ENCODE measurements at places on chromosomes 1 and 21. TPM values are rescaled to one million over a fixed set of nuclear protein-coding genes. Genes with fewer than 3 reads are reported as not detected.
A peak's percentile ranks its signal among the peaks of the same experiment; 100 is the strongest.

Gene CELA2B
- total RNA-seq, result not detected

Gene BGLAP
- total RNA-seq, result 6.8 TPM

- no peaks in the 10 kb centered on the region for H3K27me3 ChIP-seq
- no peaks in the 10 kb centered on the region for H3K36me3 ChIP-seq
- DNase-seq, result no peak
- no peak overlapping the region for H3K27ac ChIP-seq
- H3K4me3 ChIP-seq, result no peak overlapping the region
Measured at GRCh38 chr1:197521118-197521739, 253.2 kb downstream of the CRB1 start.

- H3K4me3 ChIP-seq, result no peak overlapping the region
- H3K27me3 ChIP-seq, result peaks cover 21% of the 10 kb centered on the region
- no peaks in the 10 kb centered on the region for H3K36me3 ChIP-seq
- no peak for DNase-seq
- H3K4me1 ChIP-seq, result peaks cover 26% of the 10 kb centered on the region
- H3K27ac ChIP-seq, result no peak overlapping the region
Measured at GRCh38 chr21:45892916-45893739, 88.4 kb upstream of the COL6A1 start.

DNA sequence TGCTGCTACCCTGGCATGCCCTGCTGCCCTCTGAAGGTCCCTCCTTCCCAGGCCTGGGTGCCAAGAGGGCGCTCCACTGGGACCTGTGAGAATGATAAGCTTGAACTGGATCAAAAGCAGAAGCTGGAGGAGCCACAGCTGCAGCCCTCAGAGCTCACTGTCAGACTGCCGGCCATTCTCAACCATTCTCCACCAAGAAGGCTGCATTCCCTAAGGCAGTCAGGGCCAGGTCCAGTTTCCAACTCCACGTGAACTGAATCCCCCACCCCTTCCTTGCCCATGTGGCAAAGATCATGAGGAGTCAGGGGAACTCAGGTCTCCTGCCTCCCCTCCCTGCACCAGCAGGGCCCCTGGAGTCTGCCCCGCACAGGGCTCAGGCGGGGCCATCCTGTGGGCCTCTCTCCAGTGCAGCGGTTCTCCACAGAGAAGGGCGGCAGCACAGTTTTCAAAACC, 19.5 kb downstream of the SLC1A7 start:
- no peak overlapping the region for H3K27ac ChIP-seq
- H3K36me3 ChIP-seq, result no peaks in the 10 kb centered on the region
- H3K4me1 ChIP-seq, result peaks cover 25% of the 10 kb centered on the region
- H3K4me3 ChIP-seq, result no peak overlapping the region
- peaks cover 16% of the 10 kb centered on the region for H3K27me3 ChIP-seq

DNA sequence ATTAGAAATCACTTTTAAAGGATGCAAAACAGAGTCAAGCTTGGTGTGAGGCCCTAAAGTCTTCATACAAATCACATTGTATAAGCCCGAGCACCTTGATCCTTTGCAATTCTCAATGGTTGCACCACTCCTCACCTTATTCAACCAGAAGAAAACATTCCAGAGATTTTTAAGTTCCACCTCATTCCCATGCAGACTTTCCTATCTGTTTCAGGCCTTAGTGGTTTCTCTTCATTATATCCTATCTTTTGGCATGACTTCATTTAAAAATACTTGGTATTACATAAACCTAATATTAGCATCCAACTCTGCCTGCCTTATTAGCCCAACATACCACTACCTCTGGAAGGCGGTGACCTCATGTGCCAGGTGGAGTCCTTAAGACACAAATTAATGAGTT, 9.3 kb upstream of the GREM2 start:
- H3K4me3 ChIP-seq, result no peak overlapping the region
- H3K4me1 ChIP-seq, result peaks cover 5% of the 10 kb centered on the region
- H3K27me3 ChIP-seq, result peaks cover 13% of the 10 kb centered on the region

GRCh38 chr1:178634445-178634844, 90.6 kb upstream of the RALGPS2 start:
- no peak overlapping the region for H3K4me3 ChIP-seq
- H3K27me3 ChIP-seq, result no peaks in the 10 kb centered on the region
- H3K4me1 ChIP-seq, result peaks cover 26% of the 10 kb centered on the region
- no peak for DNase-seq

DNA sequence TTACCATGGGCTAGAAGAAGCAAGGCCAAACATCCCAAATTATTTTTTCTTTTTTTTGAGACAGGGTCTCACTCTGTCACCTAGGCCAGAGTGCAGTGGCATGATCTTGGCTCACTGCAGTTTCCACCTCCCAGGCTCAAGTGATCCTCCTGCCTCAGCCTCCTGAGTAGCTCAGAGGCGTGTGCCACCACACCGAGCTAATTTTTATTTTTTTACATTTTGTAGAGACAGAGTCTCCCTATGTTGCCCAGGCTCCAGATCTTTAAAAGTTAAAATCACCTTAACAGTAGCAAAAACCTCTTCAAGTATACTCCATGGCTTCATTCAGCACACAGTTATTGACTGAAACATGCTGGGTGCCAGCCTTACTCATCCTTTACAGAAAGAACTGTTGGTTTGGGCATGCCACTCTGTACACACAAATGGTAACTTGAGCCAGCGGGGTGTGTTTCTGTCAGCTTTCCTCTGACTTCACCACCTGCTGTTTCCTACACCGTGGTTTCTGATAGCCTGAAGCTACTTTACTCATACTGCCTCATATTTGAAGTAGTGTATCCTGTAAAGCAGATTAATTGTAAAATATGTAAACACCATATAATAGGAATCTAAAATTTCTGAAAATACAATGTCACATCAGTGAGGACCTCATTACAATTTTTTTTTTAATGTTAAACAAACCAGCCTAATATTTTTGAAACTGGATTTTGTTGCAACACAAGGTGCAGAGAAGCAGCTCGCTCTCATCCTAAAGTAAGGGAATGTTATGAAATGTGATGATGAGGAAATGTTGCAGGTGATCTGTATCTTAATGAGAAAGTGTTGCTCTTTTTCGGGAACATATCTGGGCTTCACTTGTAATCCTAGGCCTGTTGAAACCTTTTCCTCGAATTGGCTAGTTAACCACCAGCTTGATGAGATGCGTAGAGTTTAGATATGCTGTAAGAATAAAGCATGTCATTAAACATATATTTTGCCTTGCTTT, 113.9 kb downstream of the ATP5PO start:
- peaks cover 29% of the 10 kb centered on the region for H3K36me3 ChIP-seq
- no peak for DNase-seq
- H3K27ac ChIP-seq, result peak overlapping the region; percentile 32

Gene SERBP1
- total RNA-seq, result 255 TPM

Gene CALML6
- total RNA-seq, result 1.9 TPM
